ENCODE measurements at places on chromosomes 7 and 10.

- DNase-seq: peak; percentile 19
Observed at GRCh38 chr7:48171202-48171601, at the start of gene ABCA13. TSS of gene ABCA13 (plus strand) at chr7:48171458. CDS start at chr7:48171484, 26 bp downstream.

GRCh38 chr10:46515366-46515765 is 41.1 kb downstream of the GPRIN2 start:
- DNase-seq: peak; percentile 76

DNA sequence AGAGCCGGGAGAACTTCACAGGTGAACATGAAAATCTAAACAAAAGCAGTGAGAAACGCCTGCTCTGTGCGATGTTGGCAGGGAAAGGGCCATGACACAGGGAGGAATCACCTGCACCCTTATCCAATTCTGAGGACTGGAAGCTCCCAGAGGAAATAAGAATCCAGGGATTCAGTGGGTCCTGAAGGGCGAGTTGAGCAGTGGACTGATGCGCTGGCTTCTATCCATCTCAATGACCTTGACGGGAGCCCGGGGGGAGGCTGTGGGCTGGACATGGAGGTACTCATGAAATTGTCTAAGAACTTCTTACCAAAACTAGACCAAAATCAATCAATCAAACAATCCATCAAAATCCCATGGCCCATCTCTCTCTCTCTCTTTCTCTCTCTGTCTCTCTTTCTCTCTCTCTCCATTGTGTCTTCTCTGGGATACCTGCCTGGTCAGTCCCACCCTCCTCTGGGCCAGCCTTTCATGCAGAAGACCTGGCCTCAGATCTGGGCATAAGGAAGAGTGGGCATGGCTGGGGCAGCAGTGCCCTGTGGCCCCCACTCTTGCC is 7.2 kb downstream of the CPXM2 start:
- no peak for DNase-seq

- no peak for DNase-seq
Observed at GRCh38 chr7:24924375-24924774, 55.6 kb downstream of the OSBPL3 start.

GRCh38 chr10:94104316-94105000 is 110.7 kb downstream of the PLCE1 start:
- DNase-seq: no peak

GRCh38 chr7:74452748-74453321 is 871 bp upstream of the GTF2IRD1 start:
- peak; percentile 46 for DNase-seq

DNA sequence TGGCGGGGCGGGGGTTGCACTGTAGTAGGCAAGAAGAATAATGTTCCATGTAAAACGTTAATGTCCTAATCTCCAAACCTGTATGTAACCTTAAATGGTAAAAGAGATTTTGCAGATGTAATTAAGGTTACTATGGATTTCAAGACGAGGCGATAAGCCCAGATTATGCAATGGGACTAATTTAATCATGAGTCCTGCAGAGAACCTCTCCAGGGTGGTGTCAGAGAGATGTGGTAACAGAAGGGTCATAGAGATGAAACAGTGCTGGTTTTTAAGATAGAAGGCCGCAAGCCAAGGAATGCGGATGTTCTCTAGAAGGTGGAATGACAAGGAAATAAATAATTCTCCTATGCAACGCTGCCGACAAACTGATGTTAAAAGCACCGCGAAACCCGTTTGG is 57.1 kb downstream of the UBE3C start:
- no peak for DNase-seq

GRCh38 chr10:18753312-18753895 is 94.2 kb downstream of the ARL5B start:
- DNase-seq: no peak

All from cerebellar cortex (tissue), 1 donor.